ENCODE measurements at places on chromosomes 3 and 15. TPM values are rescaled to one million over a fixed set of nuclear protein-coding genes. Genes with fewer than 3 reads are reported as not detected.

DNA sequence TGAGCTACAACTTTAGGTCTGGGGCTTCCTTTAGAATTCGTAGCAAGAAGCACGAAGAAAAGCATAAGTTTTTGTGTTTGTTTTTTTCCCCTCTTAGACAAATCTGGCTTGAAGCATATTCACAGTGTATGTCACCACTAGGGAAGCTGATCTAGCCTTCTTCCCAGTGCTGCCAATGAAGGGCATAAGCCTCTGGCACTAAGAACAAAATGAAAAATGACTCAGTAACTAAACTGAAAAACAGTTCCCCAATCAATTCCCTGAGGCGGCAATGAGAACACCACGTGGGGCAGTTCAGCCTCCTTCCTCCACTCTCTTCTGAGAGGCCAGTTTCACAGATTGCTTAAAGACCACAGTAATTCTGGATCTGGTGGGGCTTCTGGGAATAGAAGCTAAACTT, 338.1 kb downstream of the GAP43 start:
- DNase-seq = no peak

DNA sequence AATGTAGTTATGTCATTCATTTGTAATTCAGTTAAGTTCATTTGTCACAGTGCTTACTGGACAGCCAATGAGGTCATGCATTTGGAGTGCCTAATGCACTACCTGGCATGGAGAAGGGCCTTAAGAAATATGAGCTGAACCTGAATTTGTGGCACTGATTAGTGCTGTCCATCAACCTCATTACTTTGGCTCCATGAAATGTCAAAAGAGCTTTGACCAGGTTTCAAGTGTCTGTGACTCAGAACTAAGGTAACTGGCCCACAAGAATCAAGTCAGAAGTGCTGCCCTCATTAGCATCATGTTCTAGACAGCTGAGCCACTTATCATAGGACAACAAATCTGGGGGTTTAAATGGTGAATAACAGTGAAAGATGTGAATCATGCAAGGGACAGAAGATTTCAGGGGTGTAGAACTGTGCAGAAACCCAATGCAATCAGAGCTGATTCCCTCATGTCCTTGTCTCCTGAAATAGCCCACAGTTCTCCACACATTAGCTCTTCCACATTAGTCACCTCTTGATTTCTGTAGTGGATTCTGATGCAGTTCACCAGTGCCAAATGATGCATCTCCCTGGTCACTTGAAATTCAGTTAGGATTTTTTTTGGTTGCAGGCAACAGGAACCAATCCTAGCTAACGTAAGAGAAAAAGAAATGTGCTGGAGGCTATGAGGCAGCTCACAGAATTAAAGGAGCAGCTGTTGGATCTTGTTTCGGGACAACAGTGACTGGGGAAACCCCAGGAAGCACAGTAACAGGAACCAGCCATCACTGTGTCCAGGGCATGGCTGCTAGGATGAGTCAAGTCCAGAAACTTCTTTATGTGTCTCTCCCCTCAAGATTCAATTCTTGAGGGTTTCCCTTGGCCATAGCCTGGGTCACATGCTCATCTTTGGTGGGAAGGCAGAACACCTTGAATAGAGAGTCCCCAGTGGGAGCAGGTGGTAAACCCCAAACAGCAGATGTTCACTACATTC, 38.7 kb downstream of the CHST2 start:
- DNase-seq = no peak

- no peak for DNase-seq
These were observed 458.1 kb downstream of the GBE1 start for GRCh38 chr3:81303321-81303720.

GRCh38 chr15:35756623-35757022, 210.7 kb upstream of the DPH6 start:
- no peak for DNase-seq

DNA sequence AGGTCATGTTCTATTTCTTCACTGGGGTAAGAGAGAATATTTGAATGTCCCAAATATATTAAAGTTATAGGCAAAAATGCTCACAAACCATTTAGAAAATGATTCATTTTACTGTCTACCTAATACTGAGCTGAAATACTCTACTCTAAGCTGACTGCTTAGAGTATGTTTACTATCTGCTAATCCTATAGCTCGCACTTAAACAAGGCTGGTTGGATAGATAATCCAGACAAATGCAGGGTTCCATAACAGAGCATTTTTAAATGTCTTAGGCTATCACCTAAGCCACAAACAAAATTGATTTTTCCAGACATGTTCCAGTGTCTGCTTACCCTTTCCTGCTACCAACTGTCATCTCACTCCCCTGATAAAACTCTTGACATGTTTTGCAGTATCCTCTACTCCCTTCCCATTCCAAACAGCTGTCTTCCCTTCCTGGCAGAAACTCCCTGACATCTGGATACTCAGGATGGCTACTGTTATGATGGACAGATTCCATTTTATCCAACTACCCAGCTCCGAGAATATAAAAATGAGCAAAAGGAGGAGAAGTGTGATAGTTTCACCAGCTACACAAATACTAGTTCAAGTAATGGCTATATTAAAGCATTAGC, 1034.7 kb downstream of the FHIT start:
- DNase-seq = peak; percentile 47

DNA sequence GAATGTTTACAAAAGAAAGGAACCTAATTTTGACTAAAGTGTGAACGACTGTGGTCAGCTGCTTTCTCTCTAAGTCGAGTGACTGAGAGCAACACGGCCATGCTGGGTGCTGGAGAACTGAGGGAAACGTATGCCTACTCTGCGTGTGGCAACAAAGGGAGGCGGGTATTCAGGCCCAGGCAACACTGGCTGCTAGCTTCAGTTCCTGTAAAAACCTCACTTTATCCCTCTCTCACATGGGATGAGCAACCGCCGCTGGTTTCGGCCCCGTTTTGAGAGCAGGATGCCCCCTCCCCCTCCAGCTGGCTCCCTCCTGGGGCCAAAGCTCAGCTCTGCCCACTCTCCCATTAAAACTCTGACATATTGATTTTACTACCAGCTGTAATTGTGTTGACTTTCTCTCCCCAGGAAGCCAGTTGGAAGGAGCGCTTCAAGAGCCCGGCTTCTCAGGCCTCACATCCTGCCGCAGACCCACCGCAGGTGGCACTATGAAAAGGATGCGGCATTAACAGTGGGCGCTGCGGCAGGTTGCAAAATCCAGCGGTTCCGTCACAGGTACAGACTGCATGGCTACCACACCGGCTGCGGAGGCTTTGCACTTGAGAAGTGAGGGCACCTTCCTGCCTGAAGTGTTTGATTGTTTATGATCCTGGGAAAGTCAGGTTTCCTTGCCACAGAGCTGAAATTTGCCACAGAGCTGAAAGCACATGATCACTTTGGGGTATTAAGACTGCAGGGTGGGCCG, 12.7 kb downstream of the PLXND1 start:
- DNase-seq = no peak

The UBAP1L gene
- 2.2 TPM for total RNA-seq

The CILP gene
- 70.3 TPM for total RNA-seq

The ERC2 gene
- 33.5 TPM for total RNA-seq
